Stimulated activated CD8-positive, alpha-beta memory T cell treated with anti-CD3 and anti-CD28 coated beads, Interleukin-7, amount 100 ng/mL, for 4 hours (primary cell): ENCODE measurements at places on chromosomes 4 and X.

DNA sequence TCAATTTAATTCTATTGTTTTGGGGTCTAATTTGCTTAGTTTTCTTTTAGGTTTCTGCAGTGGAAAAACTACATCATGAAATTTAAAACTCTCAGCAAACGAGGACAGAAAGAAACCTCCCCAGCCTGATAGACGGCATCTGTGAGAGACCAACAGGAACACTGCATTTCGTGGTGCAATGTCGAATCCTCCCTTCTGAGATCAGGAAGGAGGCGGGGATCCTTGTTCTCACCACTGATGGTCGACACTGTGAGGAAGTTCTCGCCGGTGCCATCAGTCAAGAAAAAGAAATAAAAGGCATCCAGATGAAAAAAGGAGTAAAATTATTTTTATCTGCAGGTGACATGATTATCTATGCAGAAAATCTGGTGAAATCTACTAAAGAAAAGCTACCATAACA lies 16.5 kb downstream of the GAK start:
- DNase-seq, result no peak

DNA sequence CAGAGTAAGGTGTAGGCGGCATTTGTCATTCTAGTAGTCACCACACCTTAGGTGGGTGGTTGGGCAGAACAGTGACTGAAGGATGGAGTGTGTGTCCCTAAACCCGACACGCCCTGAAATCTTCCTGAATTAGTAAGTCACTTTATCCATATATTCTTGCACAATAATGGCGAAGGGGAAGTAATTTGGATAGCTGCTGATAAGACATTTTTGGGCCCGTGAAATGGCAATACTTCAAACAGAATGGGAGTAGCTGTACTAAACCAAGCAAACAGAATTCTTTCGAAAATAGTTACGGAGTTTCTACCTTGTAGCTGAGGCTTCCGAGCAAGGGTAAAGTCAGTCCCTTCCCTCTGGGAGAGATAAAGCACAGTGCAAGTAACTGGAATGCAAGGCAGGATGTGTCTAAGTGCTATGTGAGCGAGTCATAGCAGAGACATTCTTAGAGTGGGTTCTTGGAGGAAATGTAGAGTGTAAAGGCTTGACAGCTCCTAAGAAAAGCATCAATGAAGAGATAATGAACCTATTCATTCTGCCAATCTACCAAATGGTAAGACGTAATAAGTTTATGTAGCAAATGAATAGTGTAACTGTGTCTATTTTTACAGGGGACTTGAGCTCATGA lies 72.8 kb downstream of the CLCN5 start:
- DNase-seq, result no peak

DNA sequence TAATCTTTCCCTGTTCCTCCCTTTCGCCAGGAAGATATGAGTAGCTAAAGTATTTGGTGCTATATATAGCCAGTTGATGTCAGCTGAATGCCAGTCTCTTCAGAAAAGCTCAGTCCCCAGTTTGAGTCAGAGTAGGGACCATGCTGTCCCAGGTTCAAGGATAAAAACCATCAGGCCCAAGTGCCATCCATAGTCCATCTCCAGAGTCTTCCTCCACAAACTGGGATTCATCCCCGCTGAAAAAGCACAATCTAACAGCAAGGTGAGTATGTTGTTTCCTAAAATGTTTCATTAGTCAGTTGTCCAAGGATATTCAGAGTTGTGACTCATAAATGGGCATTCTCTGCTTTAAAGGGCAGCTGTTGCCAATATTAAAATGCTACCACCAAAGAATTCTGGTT lies at the start of gene MYOZ2:
TSS of gene MYOZ2 (plus strand) at position 112 of the 401 bp plus-strand sequence. CDS start 694 bp downstream, outside the sequence.
- no peak for DNase-seq

DNA sequence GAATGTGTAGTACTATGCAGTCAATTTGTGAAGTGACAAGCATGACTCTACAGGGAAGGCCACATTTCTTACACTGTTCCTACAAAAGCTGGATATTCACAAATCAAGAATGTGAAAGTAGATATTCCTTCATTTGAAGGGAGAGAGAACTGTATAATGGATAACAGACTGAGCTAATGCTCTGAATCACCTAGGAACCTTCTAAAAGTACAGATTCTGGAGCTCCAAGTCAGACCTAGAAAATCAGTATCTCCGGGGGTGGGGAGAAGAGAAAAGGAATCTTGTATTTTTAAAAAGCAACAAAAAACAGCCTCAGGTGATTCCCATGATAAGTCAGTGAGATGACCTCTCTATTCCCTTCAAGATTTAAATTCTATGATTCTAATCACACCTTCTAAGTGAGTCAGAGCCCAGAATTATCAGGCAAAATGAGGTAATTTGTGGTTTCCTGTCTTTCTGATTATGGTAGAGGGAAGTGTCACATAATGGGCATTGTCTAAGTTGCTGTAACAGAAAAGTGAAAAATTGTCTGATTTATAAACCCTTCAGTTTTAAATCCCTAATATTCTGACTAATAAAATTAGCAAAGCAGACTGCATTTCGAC lies 80.9 kb downstream of the IL21 start:
- no peak for DNase-seq

- DNase-seq, result no peak
These were observed 28.9 kb downstream of the LNX1 start for GRCh38 chr4:53562409-53562808.

DNA sequence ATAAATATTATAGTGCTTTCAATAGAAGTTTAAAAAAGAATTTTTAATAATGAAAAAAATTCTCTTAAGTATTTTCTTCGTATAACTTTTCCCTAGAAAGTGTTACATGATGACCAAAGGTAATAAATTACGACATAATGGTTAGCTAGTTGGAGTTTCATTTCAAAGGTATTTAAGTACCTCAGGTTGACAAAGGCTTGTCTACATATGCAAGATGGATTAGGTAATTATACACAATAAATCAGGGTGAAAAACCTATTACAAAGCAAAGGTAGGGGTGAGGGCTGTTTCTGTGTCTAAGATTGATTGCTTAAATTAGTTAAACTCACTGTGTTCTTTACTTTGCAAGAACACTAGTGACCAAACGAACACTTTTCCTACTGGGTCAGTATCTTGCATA lies 508.5 kb upstream of the FAT1 start:
- DNase-seq, result no peak

- DNase-seq, result no peak
These were observed 568.3 kb downstream of the ANKRD50 start for GRCh38 chr4:124144238-124144654.

- no peak for DNase-seq
These were observed 660.5 kb upstream of the PABPC4L start for GRCh38 chr4:134862116-134862515.

DNA sequence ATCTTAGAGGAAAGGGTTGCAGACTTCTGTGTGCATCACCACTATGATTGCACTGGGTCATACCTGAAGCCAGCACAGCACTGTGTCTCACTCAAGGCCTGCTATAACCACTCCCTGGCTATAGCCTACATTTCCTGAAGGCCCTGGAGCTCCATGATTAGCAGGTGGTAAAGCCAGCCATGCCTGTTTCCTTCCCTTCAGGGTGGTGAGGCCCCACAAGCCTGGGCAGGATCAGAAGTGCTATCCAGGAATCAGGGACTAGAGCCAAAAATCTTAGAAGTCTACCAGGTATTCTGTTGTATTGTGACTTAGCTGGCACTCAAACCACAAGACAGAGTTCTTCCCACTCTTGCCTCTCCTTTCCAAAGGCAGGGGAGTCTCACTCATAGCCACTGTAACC lies 734.6 kb downstream of the GLUD2 start:
- DNase-seq, result no peak

- no peak for DNase-seq
These were observed 21.0 kb upstream of the FMR1 start for GRCh38 chrX:147890756-147891155.

DNA sequence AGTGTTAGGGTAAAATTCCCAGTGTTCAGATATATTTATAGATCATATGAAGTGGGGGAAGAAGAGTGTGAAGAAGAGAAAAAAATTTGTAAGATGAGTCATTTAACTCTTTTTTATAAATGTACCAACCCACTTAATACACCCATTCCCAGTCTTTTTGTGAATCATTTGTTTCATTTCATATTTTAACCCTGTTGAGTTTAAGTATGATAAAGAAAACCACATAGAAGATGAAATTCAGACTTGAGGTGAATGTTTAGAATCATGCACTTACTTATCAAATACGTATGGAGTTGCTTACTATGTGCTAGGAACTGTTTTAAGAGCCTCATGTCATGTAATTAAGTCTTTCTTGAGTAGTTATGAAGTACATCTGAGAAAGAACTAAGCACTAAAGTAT lies 56.6 kb upstream of the DAPP1 start:
- DNase-seq, result no peak

GRCh38 chrX:70336767-70337166 lies 46.9 kb downstream of the KIF4A start:
- DNase-seq, result no peak

GRCh38 chr4:112277705-112278448 lies 7.8 kb downstream of the TIFA start:
- no peak for DNase-seq

DNA sequence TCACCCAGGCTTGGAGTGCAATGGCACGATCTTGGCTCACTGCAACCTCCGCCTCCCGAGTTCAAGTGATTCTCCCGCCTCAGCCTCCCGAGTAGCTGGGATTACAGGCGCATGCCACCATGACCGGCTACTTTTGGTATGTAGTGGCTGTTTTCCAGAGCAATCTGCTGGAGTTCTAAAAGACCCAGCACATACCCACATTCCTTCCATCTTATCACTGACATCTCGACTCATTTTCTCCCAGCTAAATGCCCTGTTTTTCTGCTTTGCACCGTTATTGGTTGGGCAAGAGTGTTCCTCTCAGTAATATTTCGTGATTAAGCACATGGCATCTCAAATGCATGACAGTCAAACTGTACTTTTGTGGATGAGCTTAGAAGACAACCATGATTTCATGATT lies 53.7 kb downstream of the PRKX start:
- DNase-seq, result no peak

DNA sequence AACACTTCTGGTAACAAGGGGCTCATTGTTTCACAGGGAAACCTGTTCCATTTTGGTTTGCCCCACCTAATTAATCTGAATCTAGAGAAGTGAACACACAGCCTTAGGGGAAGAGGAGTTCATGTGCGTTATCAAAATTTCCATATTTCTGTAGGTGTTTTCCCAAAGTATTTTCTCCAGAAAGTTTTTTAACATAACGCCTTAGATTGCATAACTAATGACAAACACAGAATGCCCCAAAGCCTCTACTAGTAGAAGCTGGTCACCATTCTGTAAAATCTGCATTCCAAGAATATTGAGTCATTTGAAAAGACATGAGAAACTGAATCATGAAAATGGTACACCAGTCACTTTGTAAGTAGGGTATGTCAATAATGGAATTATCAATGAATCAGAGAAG lies 41.1 kb downstream of the IL13RA2 start:
- no peak for DNase-seq

DNA sequence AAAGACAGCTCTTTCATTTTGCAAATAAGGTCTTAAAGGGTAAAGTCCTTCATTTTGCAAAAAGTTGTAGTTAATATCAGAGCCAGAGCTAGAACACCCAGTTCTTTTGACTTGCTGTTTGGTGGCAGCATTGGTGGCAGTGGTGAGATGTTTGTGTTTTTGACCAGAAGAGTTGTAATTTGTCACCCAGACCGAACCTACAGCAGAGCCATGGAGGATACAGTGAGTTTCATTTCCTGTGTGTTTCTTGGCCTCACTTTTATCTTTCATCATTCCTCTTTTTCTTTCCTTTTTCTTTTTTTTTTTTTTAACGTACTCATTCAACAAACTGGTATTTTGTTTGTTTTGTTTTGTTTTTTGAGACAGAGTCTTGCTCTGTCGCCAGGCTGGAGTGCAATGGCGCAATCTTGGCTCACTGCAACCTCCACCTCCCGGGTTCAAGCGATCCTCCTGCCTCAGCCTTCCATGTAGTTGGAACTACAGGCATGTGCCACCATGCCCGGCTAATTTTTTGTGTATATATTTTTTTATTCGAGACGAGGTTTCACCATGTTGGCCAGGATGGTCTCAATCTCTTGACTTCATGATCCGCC lies 116.4 kb downstream of the AFF1 start:
- no peak for DNase-seq

DNA sequence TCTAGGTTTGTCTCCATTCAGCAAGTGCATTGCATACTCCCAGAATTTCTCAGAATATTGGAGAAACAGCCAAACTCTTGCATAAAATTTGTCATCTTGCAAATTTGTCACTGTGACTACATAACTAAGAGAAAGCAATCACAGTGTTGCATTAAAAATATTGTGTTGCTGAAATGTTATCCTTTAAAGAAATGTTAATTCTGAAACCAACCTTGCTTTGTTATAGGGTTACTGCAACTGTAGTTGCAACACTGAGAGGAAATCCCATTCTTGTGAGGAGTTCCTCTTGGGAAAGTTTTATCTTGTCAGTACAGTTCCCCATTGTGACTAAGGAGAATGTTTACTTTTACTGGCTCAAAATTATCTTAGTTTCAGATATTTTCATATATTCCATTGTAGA lies 20.9 kb downstream of the CYBB start:
- no peak for DNase-seq

GRCh38 chrX:49066278-49066677 lies 7.5 kb downstream of the CCDC120 start:
- DNase-seq, result no peak

GRCh38 chr4:4396628-4397440 lies 9.9 kb downstream of the NSG1 start:
- DNase-seq, result no peak

DNA sequence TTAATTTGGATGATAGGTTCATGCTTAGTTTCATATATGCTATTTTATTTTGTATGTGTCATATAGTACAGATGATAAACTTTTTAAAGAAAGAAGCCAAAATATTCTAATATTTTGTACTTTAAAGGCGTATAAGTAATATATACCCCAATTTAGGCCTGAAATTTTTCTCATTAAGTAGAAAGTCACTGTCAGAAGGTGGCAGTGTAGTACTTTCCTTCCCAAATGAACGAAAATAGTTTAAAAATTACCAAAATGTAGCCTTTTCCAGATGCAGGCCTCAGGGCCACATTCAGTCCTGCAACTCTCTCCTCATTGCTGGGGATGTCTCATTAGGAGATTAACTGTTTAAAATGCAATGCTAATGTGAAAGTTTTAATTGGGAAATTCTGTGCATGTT lies 1263.6 kb downstream of the C4orf33 start:
- no peak for DNase-seq

DNA sequence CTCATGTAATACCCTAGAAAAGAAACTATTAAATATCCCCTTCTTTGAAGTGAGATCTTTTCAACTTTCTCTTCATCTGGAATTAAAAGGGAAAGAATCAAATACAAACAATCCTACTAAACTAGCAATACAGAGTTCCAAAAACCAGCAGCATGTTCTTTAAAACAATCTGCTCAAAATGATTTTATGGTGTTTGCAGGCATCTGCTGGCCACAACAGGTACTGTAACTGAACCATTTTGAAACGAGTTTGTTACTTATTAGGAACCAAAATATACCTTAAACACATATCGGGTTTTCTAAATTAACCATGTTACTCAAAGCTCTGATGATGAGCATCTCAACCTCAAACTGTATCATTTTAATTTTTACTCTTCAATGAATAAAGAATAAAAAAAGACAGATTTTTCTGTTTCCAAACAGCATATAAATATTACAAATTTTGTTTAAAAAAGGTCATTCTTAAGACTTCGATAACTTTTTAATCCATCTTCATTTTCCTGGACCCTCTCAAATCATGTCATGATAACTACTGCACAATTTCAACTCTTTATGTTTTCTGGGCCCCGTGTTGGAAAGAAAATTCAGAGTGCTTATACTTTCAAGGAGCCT lies 56.5 kb downstream of the ARAP2 start:
- DNase-seq, result no peak

- DNase-seq, result no peak
These were observed 404.0 kb downstream of the PPARGC1A start for GRCh38 chr4:23485801-23486200.

- no peak for DNase-seq
These were observed 17.8 kb upstream of the TLL1 start for GRCh38 chr4:165855191-165855590.
